Activated CD4-positive, alpha-beta T cell treated with anti-CD3 and anti-CD28 coated beads, Interleukin-2, amount 10 ng/mL, durations not matched to agents 7 days and 5 days (primary cell): ENCODE measurements at places on chromosomes 3 and 15. TPM values are rescaled to one million over a fixed set of nuclear protein-coding genes. Genes with fewer than 3 reads are reported as not detected.

- H3K4me3 ChIP-seq: no peak overlapping the region
- no peak for DNase-seq
- H3K4me1 ChIP-seq: no peaks in the 10 kb centered on the region
- H3K36me3 ChIP-seq: no peaks in the 10 kb centered on the region
- H3K27ac ChIP-seq: no peak overlapping the region
- no peaks in the 10 kb centered on the region for H3K27me3 ChIP-seq
Observed at GRCh38 chr3:158936530-158937113, 134.8 kb downstream of the MFSD1 start.

DNA sequence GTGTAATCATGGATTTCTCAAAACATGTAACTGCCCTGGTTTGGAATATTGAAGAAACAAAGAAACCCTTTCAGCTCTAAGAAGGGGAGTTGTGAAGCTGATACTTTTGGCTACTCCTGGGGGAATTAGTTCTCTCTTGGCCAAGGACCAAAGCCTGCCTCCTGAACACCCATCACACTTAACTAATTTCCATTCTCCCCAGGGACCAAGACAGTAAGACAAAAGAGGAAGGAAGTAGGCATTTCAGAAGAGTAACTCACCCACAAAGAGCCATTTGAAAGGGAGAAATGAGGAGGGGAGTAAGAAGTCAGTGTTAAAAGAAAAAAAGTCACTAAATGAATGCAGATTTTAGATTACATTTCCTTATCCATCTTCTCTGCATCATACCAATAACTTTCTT is 328.0 kb upstream of the SOX2 start:
- no peaks in the 10 kb centered on the region for H3K36me3 ChIP-seq
- no peaks in the 10 kb centered on the region for H3K4me1 ChIP-seq
- no peak for DNase-seq
- H3K4me3 ChIP-seq: no peak overlapping the region
- H3K27me3 ChIP-seq: no peaks in the 10 kb centered on the region

DNA sequence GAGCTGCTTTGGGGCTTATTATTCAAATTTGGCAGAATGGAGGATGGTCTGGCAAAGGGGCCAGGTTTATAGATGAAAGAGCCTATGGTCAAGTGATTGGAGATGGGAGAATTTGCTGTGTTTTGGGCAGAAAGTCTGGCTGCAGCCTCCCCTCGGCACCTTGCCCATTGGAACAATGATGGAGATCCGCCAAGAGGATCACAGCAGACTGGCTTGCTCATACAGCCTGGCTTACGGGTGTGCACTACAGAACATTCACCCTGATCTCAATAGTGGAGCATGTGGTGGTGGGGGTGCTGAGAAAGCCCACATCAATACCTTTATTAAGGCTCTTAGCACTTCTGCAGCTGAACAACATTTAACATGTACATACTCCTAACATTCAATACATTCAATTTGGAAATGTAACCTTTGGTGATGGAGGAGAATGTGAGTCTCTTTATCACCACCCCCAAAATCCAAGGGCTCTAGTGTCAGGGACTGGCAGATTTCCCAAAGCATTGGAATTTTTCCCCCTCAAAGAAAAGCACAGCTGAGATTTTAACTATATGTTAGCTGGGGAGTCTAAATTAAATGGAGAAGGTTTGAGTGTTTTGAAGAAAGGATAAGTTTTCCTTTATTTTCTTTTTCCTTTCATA is 118.4 kb upstream of the TMC3 start:
- peaks cover 4% of the 10 kb centered on the region for H3K27me3 ChIP-seq
- H3K4me1 ChIP-seq: no peaks in the 10 kb centered on the region
- DNase-seq: no peak

DNA sequence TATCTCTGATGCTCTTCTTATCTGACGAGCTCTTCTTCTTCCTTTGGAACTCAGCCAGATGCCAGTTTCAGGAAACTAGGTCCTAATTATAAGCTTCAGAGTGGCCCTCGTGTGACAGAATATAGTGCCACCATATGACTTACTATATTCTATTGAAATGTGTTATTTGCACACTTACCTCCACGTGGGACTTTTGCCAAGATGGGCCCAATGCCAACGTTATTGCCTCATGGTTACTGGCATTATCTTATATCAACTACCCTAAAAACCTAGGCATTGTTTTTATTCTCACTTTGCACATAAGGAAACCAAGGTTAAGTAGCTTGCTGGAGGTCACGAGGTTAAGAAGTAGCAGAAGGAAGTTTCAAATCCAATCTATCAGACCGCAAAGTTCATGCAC is 71.3 kb upstream of the SLCO3A1 start:
- DNase-seq: no peak
- no peak overlapping the region for H3K27ac ChIP-seq
- H3K4me1 ChIP-seq: no peaks in the 10 kb centered on the region
- H3K27me3 ChIP-seq: peaks cover 2% of the 10 kb centered on the region
- no peak overlapping the region for H3K4me3 ChIP-seq

Gene MANF
- total RNA-seq: 107 TPM

DNA sequence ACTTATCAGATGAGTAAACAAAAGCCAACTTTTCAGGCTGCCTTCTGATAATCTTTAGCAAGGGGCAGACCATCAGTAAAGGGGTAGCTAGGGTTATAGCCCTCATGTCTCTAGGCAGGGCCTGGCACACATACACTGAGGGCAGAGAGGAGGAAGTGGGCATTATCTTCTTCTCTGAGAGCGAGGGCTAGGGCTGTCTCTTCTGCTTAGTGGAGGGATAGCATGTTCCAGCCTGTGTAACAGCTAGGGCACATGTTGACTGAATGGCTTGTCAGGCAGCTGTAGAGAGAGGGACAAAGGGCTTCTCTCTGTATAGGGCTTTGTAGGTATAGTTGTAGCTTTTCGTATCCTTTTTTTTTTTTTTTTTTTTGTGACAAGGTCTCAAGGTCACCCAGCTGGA is 17.8 kb downstream of the CRTC3 start:
- peaks cover 56% of the 10 kb centered on the region for H3K36me3 ChIP-seq
- H3K27me3 ChIP-seq: no peaks in the 10 kb centered on the region
- no peak for DNase-seq
- peaks cover 62% of the 10 kb centered on the region for H3K4me1 ChIP-seq
- H3K27ac ChIP-seq: peak overlapping the region; percentile 6
- H3K4me3 ChIP-seq: no peak overlapping the region

Gene RASL12
- total RNA-seq: not detected

DNA sequence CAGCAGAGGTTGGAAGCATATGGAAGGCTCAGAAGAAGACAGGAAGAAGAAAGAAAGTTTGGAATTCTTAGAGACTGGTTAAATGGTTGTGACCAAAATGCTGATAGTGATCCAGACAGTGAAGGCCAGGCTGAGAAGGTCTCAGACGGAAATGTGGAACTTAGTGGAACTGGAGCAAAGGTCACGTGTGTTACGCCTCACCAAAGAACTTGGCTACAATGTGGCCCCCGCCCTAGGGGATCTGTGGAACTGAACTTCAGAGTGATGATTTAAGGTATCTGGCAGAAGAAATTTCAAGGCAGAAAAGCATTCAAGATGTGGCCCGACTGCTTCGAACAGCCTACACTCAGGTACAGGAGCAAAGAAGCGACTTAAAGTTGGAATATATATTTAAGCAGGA is 83.1 kb downstream of the MYO5A start:
- DNase-seq: no peak
- peaks cover 10% of the 10 kb centered on the region for H3K4me1 ChIP-seq
- H3K27me3 ChIP-seq: no peaks in the 10 kb centered on the region
- peaks cover 2% of the 10 kb centered on the region for H3K36me3 ChIP-seq
- no peak overlapping the region for H3K27ac ChIP-seq

DNA sequence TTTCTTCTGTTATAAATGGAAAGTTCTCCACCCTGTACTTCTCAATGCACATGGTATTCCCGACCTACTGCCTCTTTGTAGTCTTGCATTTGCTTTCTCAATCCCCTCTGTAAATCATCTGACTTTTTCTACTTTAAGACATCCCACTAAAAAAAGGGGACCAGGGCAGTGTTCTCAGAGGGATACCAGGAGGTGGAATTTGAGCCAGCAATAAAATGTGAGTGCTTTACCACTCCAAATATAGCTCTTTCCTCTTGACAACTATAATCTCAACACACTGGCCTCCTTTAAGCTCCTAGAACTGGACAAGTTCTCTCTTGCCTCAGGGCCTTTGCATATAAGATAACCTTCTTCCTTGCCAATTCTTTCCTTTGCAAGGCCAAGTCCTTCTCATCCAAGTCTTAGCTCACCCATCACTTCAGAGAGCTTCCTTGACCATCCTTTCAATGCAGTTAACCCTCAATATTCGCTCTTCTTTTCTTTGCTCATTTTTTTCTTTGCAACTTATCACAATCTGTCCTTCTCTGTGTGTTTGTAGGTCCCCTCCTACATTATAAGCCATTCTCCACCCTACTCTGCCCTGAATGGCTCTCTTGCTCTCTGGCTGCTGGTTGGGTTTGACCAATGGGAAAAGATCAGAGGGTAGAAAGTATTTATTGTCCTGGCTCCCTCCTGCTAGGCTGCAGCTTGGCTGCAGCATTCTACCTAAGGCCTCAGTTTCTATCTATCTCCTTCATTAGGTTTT is 93.4 kb downstream of the PRICKLE2 start:
- H3K27me3 ChIP-seq: peaks cover 2% of the 10 kb centered on the region
- no peak overlapping the region for H3K4me3 ChIP-seq
- H3K27ac ChIP-seq: no peak overlapping the region
- no peaks in the 10 kb centered on the region for H3K4me1 ChIP-seq

- H3K4me1 ChIP-seq: no peaks in the 10 kb centered on the region
- no peak overlapping the region for H3K4me3 ChIP-seq
- H3K36me3 ChIP-seq: no peaks in the 10 kb centered on the region
- H3K27ac ChIP-seq: no peak overlapping the region
- no peak for DNase-seq
Observed at GRCh38 chr3:160217675-160218074, 7.5 kb upstream of the C3orf80 start.

Gene KBTBD12
- not detected for total RNA-seq
